ENCODE measurements at places on chromosomes 13 and 19.

- no peak for DNase-seq
These were observed 580 bp downstream of the AP2A1 start for GRCh38 chr19:49767381-49767780.

- DNase-seq = peak; percentile 21
These were observed 248.8 kb downstream of the DACH1 start for GRCh38 chr13:71618159-71618558.

- DNase-seq = no peak
These were observed 703 bp downstream of the ZNF506 start for GRCh38 chr19:19820774-19821320.

- DNase-seq = peak; percentile 97
These were observed 245.7 kb downstream of the DNAJC15 start for GRCh38 chr13:43269037-43269481.

GRCh38 chr13:33230178-33230881 is 55.2 kb downstream of the STARD13 start:
- DNase-seq = peak; percentile 63

GRCh38 chr13:37068962-37069361 is 9.5 kb upstream of the SUPT20H start:
- peak; percentile 10 for DNase-seq

GRCh38 chr13:32548837-32549236 is 10.2 kb upstream of the N4BP2L2 start:
- DNase-seq = no peak

DNA sequence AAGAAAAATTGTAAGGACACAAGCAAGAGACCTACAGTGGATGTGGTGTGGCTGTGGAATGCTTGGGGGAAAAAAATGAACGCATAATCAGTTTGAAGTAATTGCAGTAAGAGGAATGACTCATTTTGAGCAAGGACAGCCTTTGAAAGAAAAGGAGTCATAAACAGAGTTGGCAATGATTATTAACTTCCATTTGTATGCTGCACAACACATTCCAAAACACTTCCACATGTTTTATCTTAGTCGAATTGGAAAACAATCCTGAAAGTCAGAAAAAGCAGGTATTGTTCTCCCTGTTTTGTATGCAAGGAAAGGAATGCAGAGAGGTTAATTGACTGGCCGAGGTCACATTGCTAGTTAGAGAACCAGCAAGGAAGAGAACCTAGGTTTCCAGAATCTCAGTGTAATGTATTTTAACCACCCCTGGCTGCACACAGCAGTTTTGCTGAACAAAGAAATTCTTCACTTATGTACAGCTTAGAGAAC is 630.0 kb upstream of the MIR17HG start:
- peak; percentile 82 for DNase-seq

DNA sequence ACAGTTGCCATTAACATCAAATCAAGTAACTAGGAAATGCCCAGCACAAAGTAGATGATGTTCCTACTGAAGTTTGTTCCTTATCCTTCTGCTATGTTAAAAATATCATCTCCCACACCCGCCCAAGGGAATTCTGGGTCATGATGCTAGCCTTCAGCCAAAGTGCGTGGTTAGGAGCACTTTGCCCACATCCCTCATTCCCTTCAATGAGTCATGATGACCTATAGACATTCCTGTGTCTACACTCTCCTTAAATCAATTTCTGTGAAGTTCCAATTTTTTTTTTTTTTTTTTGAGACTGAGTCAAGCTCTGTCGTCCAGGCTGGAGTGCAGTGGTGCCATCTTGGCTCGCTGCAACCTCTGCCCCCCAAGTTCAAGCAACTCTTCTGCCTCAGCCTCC is 17.0 kb downstream of the RXFP2 start:
- peak; percentile 98 for DNase-seq

- DNase-seq = no peak
These were observed 1066.6 kb upstream of the SLC10A2 start for GRCh38 chr13:104132849-104133248.

DNA sequence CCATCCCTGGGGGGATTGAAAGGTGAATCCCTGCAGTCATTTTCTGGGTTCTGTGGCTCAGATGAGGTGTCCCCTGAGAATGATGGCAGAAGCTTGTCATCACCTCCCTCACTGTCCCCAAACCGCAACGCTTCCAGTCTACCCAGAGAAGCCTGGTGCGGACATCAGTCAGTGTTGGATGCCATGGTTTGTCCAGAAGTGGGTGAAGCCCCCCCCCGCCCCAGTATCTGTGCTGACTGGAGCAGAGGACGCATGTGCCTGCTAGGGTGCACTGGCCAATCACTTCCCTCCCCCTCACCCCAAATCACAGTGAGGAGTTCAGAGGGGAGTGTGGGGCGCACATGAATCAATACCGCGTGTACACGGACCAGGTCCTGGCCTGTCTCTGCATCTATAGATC is 150.5 kb downstream of the TEX29 start:
- no peak for DNase-seq

Data from fibroblast of skin of right biceps (primary cell).